ENCODE measurements at places on chromosomes 2 and 18.

DNA sequence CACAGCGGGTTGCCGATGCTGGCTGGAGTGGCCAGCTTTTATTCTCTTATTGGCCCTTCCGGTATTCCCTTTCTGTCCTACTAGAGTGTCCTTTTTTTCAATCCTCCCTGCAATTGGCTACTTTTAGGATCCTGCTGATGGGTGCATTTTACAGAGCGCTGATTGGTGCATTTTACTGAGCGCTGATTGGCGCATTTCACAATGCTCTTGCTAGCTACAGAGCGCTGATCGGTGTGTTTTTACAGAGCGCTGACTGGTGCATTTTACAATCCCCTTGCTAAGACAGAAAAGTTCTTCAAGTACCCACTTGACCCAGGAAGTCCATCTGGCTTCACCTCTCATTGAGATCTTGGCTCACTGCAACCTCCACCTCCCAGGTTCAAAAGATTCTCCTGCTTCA, 44.4 kb upstream of the SPRED2 start:
- no peak for DNase-seq

DNA sequence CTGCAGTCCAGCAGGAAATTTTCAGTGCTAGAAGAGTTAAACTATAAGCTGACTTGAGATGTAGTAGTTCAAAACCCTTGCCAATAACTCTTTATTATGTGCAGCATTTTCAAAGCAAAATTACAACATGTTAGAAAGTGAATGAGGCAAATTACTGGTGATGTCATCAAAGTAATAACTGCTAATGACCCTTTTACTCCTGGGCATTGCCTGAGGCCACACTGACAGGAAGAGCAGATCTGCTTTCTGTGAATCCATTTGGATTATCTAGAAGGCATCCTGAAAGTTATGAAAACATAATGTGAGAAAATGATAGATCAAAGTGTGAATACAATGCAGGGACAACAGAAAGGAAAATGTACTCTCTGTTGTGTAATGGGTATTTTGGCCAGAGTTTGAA, 139.6 kb upstream of the TRIB2 start:
- DNase-seq = no peak

GRCh38 chr2:120384486-120385354, 38.8 kb downstream of the INHBB start:
- DNase-seq = peak; percentile 82

- DNase-seq = peak; percentile 80
These were observed 5.2 kb downstream of the EML6 start for GRCh38 chr2:54728669-54729120.

GRCh38 chr2:207265869-207266268, 100.1 kb upstream of the KLF7 start:
- DNase-seq = no peak

DNA sequence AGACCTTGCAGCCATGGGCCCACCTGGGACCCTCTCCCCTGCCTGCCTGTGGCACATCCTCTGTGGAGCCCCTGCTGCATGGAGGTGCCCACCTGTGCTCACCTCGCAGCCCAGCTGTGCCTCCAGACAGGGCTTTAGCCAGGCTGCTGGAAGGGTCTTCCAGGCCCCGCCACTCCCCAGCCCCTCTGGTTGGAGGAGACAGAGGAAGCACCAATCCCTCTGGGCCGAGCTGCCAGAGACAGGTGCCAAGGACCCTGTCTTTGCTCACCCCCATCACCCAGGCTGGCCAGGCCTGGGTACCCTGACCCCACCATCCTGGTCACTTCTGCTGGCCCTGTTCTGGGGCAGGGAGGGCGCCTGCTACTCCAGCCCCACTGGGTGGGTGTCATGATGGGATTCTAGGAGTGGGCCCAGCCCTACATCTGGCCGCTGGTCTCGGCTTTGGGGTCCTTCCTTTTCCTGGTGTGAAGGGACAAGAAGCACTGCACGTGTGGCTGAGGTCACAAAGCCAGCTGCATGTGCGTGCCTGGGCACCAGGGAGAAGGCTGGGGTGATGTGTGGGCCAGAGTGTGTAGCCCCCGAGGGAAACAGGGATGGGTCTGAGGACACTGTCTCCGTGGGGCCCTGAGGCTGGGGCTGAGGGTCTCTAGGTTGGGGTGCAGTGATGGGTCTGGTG, 9.3 kb upstream of the NEU4 start:
- no peak for DNase-seq

- DNase-seq = no peak
These were observed 988 bp upstream of the KCNE4 start for GRCh38 chr2:223050900-223051504.

DNA sequence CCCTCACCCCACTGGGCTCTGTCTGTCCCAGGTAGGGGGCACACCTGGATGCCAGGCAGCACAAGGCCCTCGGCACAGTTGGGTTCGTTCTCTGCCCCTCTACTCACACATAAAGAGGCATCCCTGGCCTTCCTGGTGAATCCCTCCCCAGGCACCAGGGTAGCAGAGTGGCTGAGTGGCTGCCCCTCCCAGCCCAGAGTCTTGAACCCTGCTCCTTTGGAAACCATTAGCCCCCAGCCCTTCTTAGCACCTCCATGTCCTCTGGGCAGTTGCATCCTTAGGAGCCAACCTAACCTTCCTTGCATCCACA, 2.0 kb downstream of the GPC1 start:
- DNase-seq = no peak

GRCh38 chr18:59340817-59341216, 18.2 kb downstream of the LMAN1 start:
- no peak for DNase-seq

DNA sequence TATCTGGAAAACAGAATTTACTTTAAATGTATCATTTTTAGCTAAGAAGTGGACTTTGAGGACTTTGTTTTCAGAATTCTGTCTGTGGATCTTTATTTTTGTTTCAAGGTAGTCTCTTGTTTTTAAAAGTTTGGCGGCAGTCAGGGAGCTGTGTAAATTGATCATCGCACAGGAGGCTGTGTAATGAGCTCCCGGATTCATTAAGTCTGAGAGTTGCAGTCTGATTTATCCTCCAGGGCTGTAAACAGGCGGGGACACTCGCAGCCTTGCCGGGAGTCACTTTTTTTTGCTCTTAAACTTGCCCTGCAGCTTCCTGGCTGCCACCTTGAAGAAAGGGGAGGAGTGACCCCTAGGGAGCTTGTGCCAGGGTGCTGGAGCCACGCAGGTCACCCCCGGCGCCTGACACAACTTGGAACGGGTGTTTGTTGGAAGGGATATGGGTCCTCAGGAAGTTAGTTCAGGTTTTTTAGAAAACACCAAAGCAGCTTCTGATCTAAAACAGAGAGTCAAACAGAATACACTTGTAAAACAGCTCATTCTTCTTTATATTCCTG, 76.2 kb downstream of the DCDC2C start:
- DNase-seq = no peak

DNA sequence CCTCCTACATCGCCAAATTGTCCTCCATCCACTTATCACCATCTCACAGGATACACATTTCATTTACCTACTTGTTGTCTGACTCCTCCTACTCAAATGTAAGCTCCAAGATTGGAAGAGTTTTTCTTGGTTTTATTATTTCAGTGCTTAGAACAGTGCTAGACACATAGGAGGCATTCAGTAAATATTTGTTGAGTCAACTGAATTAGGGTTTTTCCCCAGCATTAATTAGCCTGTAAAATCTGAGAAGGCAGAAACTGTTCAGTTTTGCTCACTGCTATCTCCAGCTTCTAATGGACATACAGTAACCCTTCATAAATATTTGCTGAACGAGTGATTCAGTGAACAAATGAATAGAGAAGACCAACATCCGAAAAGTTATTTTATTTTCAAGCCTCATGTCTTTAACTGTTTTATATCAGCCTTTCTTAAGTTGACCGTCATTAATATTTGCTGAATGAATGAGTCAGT, 800 bp downstream of the TTC21B start:
- peak; percentile 12 for DNase-seq

GRCh38 chr18:23063502-23063901, 71.8 kb upstream of the CABLES1 start:
- no peak for DNase-seq

Measured in HepG2 (cell line).